ENCODE measurements at places on chromosomes 5 and 9.

DNA sequence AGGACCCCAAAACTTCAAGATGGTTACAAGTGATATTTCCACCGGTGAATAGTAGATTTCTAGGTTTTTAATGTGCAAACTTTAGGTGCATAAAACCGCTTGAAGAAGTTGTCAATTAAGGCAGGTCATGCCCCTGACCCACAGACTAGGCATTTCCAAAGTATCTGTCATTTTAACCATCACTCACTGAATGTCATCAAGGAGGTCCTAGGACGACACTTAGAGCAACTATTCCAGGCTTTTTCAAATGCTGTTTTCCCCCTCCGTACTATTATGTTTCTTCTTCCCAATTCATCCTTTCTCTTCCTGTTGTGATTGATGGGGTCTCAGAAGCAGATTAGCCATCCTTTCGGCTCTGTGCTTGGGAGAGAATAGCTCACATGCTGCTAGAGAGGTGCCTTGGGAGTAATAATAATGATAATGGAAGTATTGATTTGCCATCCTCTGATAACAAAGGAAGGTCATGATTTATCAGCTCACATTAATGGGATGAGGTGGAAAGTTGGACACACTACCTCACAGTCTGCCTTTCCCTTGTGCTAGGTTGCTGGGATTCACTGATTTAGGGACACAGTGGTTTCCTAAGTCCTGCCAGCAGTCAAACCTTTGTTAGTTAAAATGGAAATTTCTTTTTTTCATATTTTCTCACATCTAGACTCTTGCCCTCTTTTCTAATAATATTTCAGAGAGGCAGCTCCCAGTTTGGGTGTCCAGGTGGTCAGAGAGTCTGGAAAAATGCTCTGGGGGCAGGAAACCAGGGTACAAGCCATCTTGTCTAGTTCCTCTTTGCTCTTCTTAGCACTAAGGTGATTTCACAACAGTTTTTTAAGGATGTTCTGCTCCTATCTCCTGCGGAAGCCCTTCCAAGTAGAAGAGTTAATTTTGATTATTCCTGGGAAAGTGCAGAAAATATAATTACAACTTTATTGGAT lies 67.0 kb downstream of the PTTG1 start:
- no peak for DNase-seq

GRCh38 chr9:86458191-86458855 lies 104.1 kb upstream of the TUT7 start:
- no peak for DNase-seq

DNA sequence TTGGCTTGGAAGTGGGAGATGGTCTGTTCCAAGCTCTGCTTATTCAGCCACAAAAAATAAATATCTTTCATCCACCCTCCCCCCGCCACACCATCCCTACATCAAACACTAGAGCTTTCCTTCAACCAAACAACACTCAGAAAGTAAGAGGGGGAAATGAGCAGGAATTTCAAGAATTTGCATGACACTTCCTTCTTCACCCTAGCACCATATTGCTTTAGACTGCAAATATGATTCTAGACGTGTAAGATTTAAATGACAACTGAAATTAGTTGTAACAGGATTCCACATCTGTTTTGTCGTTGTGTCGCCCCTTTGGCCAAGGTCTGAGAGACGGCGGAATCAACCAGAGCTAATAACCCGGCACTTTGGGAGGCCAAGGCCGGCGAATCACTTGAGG lies 88.5 kb downstream of the NDFIP1 start:
- DNase-seq, result no peak

DNA sequence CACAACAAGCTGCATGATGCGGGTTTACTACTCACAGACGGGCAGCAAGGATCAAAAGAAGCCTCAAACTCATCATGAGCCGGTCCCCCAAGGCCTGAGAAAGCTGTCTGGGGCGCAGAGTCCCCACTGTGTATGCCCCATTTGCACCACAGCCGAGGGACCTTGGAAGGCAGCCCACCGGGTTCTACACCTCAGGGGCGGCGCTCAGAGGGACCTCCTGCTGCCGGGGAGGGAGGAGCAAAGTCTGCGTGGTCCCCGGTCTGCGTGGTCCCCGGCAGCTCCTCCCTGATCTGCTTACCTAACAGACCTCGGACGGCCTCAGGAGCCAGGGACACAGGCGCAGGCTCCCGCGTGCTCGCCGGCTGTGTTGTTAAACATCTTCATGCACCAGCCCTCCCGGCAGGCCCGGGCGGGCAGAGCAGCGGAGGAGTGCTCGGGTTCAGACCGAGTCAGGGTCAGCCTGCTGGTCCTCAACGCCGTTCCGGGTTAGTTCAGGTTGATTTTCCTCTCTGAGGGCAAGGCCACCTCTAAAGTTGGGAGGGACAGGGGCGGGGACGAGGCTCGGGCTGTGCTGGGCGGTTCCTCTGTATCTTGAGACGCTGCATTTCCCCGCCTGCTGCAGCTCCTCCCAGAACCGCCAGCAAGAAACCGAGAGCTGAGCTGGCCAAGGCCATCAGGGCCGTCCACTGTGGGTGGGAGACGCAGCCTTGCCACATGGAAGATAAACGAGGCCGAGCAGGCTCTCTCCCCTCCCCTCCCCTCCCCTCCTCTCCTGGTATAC lies 74.6 kb downstream of the MRPL36 start:
- DNase-seq, result peak; percentile 27

GRCh38 chr9:130266236-130267098 lies 907 bp downstream of the HMCN2 start:
- no peak for DNase-seq

- no peak for DNase-seq
These were observed 53.9 kb upstream of the PALM2AKAP2 start for GRCh38 chr9:109726119-109726518.

- no peak for DNase-seq
These were observed 4.4 kb downstream of the HNRNPH1 start for GRCh38 chr5:179618923-179619554.

DNA sequence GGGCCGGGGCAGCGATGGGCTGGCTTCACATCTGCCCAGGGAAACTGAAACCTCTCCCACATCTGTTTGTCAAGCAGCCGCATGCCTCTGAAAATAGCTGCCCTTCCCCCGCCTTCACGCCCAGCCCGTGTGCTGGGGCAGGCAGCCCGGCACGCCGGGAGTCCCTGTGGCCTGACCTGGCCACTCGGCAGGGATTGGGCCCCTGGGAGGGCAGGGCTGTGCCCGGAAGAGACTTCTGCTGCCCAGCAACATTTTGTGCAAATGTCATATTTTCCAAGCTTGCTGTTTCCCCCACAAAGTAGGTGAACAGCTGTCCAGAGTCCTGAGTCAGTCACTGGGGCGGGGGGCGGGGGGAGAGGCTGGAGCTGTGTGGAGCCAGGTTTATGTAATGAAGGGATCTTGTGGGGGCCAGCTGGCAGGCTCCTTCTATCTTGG lies 8.2 kb downstream of the COL27A1 start:
- peak; percentile 59 for DNase-seq

DNA sequence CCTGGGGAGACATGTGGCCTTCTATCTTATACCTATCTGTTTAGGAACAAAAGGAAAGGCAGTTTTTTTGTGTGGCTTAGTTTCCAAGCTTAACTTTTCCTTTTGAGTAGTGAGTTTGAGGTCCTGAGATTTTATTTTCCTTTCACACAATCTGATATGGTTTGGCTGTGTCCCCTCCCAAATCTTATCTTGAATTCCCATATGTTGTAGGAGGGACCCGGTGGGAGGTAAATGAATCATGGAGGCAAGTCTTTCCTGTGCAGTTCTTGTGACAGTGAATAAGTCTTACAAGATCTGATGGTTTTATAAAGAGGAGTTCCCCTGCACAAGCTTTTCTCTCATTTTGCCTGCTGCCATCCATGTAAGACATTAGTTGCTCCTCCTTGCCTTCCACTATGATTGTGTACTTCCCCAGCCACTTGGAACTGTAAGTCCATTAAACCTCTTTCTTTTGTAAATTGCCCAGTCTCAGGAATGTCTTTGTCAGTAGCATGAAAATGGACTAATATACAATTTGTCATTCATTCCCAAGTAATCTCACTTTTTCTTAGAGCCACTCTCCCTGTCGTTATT lies 4.7 kb upstream of the CLTB start:
- no peak for DNase-seq

DNA sequence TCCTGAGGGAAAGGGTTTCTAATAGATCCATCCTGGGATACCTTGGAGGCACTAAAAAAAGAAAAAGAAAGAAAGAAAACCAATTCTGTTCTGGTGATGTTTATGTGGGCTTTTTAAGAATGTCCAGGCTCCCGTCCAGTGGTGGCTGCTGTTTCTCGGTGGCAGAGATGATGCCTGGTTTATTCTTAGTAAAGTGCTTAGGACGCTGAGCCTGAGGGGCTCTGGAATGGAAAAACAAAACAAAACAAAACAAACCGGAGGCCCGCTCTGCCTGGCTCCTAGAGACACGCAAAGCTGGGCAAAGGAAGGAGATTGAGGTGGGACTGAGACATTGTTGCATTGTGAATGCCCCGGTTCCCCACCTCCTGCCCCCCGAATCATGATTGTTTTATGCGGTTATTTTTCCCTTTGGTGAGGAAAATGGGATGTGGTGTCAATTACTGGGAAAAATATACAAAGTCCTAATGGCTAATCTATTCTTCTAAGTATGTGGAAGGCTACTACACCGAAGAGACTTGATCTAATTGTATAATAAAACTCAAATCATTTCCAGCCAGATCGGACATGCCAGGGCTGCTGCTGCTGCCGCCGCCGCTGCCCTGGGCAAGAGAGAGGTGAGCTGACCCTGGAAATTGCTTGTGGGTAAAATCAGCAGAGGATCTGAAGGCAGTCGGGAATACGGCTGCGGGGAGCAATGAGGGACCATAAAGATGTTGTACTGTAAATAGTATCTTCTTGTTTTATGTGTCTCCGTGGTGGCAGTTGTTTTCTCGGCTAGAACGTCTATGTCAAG lies 644.9 kb downstream of the CCDC171 start:
- peak; percentile 86 for DNase-seq

- DNase-seq, result no peak
These were observed 27.8 kb downstream of the GSN start for GRCh38 chr9:121295662-121296191.

GRCh38 chr9:8809741-8810140 lies 1010.2 kb upstream of the DMAC1 start:
- no peak for DNase-seq

DNA sequence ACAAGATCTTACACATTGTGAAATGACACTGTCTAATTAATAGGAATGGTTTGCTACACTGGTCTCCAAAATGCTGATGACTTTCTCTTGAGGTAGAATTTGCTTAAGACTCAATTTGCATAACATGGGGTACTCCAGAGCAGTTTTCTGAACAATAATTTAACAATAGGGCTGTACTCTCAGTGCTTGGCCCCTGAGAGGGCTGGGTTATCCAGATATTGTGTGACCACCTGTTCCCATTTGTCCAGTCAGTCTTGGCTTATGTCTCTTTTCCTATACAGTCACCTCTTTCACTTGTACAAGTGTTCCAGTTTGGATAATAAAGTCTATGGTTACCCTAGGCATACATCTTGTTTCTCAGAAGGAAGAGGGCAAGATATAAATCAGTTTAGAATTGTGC lies 17.9 kb downstream of the ZSWIM6 start:
- DNase-seq, result no peak

DNA sequence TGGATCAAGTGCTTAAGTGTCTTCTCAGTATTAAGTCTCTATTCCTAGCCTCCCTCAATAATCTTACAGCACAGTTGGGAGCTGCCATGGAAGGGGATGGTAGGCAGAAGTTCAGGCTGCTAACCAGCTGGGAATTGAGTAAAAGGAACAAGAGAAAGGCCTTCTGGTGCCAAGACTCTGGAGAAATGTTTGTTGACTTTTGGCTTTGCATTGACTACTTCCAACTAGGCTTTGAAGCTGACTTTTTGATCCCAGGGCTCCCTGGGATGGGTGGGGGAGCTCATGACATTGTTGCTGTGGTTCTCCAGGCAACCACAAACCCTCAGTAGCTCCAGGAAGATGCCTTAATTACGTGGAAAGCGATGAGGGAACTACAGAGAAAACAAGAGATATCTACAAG lies 85.2 kb upstream of the HTR4 start:
- peak; percentile 82 for DNase-seq

DNA sequence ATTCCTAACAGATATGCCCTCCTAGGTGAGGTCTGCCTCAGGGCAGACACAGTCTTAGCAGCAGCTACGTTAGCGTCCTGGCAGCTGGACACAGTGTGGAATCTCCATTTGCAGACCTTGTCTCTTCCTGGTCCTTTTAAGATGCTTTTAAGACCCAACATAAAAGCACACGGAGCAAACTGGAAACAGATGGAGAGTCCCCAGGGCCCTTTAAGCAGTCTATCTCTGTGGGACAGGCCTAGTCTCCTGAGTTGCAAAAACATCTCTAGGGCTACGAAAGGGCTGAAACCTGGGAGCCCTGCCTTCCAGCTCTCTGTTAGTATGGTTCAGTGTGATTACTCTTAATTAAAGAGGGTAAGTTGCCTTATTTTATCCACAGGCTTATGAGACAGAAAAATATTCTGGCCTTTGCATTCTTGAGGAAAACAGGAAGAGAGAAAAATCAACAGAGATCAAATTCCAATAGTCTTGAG lies 66.0 kb upstream of the GNA14 start:
- DNase-seq, result peak; percentile 29

GRCh38 chr5:135181653-135182052 lies 147.6 kb upstream of the PITX1 start:
- DNase-seq, result no peak

GRCh38 chr9:118522093-118523028 lies 818.2 kb downstream of the TLR4 start:
- peak; percentile 75 for DNase-seq

- DNase-seq, result peak; percentile 90
These were observed at the start of gene OTULINL for GRCh38 chr5:14581106-14581890. Gene OTULINL (plus strand): TSS chr5:14581792. CDS start chr5:14581895, 103 bp downstream.

GRCh38 chr5:145198525-145199260 lies 636.4 kb downstream of the PRELID2 start:
- DNase-seq, result no peak

DNA sequence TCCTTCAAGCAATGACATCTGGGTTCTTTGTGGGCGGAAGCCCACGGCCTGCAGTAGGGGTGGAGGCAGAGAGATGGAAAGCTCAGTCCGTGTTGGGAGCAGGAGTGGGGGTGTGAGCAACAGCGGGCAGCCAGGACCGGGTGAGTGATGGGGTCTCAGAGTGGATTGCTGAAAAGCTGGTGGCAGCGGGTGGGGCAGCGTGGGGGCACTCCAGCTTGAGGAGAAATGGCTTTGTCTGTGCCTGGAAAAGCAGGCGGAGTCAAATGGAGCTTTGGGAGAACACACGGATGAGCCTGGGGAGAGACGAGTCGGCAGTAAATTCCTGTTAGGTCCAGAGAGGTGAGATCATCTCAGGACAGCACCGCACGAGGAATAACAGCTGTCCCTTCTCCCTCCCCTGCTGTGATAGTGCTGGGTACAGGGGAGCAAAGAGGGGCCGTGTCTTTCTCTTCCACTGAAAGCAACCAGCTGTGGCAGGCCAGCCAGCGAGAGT lies 42.1 kb downstream of the CACNA1B start:
- no peak for DNase-seq

- DNase-seq, result no peak
These were observed 210.5 kb downstream of the NXNL2 start for GRCh38 chr9:88745276-88746001.

- DNase-seq, result peak; percentile 59
These were observed 74.1 kb upstream of the SAP30L start for GRCh38 chr5:154371687-154372086.

DNA sequence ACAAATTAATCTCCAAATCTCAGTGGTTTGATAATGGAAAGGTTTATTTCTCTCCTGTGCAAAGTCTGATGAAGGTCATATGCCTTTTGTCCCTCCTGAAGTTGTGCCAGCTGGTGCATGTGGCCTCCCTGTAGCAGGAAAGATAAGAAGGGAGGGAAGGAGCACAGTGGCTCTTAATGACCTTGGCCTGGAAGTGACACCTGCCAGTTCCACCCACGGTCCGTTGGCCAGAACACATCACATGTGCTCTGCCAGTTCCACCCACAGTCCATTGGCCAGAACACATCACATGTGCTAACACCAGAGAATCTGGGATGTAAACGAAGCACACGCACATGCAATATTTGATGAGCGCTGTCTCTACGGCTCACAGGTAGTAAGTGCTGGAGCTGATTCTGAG lies 130.9 kb downstream of the DOCK2 start:
- no peak for DNase-seq
